Esophagus muscularis mucosa (tissue), 4 donors: ENCODE measurements at places on chromosomes 1 and 21. TPM values are rescaled to one million over a fixed set of nuclear protein-coding genes. Genes with fewer than 3 reads are reported as not detected.

Gene SOX13
- 20.5 TPM for total RNA-seq

Gene PLA2G2D
- total RNA-seq, result not detected

DNA sequence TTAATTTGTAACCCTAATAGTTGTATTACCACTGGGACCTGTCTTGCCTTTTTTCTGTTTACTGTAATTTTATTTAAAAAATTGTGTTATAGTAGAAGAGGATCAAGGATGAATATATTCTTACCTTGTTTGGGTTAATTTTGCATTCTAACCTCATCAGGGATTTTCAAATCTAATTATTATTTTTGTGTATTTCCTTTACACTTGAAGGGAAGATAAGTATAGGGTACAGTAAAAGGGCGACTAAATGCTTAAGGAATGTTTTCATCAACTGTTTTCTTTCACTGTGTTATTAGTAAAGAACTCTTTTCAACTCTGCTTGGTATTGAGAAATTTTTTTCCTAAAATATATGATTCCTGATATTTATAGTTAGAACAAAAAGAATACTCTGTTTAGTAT is 33.3 kb downstream of the OSBPL9 start:
- no peak for DNase-seq

Gene GPR157
- 2.5 TPM for total RNA-seq

Gene RNF207
- 43.2 TPM for total RNA-seq

GRCh38 chr1:15833069-15833679 is 14.3 kb upstream of the SPEN start:
- no peak for DNase-seq

DNA sequence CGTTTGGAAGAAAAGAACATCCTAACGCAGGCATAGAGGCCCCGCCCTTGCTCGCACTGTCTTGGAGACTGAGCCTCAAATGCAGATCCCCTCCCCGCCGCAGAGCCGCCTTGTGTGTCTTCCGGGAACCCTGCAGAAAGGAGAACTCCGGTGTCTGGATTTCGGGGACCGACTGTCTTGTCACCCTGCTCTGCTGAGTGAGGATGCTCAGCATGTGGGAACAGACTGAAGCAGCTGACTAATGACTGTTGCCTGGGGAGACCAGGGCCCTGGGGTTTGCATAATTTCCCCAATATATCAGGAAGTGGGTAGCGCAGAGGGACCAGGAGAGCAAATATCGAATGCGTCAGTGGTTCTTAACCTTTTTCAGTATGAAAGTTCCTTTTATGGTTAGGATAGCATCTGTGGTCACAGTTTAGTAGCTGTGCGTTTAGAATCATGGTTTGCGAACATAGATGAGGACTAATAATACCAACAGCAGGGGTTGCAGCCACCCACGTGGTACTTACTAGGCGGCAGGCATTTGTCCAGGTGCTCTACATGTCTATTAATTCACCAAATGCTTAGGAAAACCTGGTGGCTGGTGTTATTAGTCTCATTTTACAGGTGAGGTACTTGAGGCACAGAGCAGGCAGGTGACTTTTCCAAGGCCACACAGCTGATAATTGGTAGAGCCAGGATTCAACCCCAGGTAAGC is 14.3 kb downstream of the GPR137B start:
- no peak for DNase-seq

Gene TSPAN2
- 70.2 TPM for total RNA-seq

DNA sequence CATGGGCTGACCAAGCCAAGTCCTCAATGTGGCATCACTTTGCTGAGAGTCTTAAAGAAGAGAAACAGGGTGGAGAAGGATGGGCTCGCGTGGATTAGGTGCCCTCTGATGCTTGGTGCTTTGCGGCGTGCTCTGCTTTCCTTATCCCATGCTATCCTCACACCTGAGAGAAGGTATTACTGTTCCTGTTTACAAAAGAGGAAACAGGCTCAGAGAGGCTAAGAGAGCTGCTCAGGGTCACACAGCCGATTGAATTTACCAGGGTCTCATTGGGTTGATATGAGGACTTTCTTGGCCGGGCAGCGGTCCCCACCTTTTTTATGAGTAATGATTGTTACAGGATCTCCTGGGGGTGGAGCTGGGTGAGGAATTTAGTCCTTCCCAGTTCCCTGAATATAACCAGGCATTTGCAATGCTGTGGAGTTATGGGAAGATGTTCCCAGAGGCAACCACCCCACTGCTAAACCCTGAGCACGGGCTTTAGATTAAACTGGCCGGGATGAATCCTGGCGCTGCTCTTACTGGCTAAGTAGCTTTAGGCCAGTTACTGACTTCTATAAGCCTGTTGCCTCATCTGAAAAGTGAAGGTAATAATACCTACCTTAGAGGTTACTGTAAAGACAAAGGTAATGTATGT is 4.5 kb downstream of the ASCL5 start:
- no peak for DNase-seq

Gene AMPD2
- total RNA-seq, result 28.2 TPM

- DNase-seq, result no peak
These were observed 38.5 kb upstream of the ACTRT2 start for GRCh38 chr1:2982615-2983318.

Gene MFAP2
- total RNA-seq, result 8.3 TPM

DNA sequence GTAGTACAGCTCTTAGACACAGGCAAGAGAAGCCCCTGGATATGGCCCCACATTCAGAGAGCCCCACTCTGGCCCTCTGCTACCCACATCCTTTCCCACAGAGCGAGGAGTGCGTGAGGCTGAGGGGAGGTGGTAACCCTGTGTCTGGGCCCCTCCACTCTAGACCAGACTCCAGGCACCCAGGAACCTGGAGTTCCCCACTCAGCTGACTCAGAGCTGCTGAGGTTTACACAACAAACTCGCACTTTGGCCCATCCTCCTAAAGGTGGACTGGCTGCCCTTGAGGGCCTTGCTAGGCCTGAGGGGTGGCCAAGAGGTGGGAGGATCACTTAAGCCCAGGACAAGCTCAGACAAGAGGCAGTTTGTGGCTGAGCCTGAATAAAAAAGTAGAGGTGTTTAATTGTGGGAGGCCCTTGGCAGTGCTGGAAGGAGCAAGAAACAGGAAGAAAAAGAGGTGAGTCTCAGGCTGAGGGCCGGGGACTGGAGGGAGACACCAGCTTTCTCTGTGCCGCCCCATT is 10.7 kb downstream of the MR1 start:
- DNase-seq, result no peak

DNA sequence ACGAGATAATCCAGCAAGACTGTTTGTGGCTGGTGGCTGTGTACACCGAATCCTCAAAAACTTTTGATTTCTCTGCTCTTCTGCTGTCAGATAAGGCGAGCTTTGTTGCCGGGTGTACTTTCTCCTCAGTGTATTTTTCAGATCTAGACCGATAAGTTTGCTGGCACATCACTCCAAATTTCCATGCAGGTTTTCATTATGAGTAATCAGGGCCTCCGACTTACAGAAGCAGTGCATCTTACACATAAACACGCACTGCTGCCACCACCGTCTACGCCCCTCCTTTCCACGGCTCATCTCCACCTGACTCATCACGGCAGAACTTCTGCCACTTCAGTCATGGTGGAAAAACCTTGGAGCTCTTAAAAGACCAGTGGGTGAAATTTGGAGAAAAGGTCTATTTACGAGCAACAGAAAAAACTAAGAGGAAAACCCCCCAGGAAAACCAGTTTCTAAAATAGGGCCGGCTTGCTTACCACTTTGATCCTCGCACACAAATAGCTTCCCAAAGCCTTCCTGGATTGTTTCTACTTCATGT is 7.7 kb downstream of the ZBTB21 start:
- DNase-seq, result peak; percentile 55

Gene ADGRL4
- 31.6 TPM for total RNA-seq

DNA sequence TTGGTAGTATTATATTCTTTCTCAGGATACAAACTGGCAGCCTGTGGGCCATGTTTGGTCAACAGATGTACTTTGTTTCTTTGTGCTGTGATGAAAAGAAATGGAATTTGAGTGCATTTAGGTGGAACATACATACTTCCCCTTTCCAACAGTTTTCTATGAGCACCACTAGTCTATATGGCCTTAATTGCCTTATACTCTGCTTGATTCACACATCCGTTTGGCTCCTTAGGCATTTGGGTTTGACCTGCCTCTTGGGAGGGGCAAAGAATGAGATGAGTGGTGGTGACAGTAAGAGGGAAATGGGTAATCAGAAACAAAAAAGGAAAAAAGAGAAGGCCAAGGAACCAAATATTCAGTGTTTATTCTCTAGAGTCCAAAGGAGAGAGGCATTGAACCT is 17.0 kb downstream of the CFAP126 start:
- DNase-seq, result no peak

Gene AKIRIN1
- 93.1 TPM for total RNA-seq

GRCh38 chr1:21366288-21366687 is 73.6 kb upstream of the NBPF3 start:
- DNase-seq, result no peak

GRCh38 chr1:106773206-106773605 is 283.3 kb upstream of the PRMT6 start:
- no peak for DNase-seq

Gene INSRR
- not detected for total RNA-seq

DNA sequence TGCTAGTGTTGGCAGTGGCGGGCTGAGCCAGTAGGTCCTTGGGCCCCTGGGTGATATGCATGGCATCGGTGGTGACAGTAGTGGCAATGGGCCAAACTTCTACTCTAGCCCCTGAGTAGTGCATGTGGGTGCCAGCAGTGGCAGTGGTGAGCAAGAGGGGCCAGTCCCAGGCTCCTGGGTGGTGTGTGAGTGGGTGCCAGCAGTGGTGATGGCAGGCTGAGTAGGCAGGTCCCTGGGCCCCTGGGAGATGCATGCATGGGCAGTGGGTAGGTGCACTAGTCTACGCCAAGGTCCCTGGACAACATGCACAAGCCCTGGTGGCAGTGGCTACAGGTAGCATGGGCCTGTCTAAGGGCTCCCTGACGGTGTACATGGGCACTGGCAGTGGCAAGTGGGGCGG is 24.6 kb upstream of the TTC22 start:
- DNase-seq, result no peak

DNA sequence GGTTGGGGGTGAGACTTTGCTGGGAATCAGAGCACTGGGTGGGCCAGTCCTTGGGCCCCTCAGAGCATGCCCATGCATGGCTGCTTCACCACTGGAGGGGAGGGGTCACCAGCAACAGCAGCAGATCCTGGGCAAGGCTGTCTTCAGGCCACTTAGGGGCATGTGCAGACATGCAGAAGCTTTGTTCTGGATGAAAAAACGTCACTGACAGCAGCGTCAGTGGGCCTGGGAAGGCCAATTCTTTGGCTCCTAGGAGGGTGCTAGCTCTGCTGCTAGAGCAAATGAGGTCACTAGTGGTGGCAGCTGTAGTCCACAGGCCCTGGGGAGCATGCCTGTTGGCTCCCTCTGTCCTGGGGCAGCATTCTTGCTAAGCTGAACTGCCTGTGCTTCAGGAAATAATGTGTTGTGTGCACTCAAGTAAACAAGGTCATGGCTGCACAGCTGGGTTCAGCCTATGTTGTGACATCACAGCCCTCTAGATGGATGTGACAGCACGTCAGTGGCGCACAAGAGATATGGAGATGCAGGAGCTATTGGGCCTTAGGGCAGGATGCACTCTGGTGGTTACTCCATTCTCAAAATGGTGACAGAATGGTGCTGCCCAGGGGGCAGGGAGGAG is 27.0 kb downstream of the ZC3H11B start:
- no peak for DNase-seq

Gene RIPPLY3
- not detected for total RNA-seq

Gene RNF19B
- 18.0 TPM for total RNA-seq

DNA sequence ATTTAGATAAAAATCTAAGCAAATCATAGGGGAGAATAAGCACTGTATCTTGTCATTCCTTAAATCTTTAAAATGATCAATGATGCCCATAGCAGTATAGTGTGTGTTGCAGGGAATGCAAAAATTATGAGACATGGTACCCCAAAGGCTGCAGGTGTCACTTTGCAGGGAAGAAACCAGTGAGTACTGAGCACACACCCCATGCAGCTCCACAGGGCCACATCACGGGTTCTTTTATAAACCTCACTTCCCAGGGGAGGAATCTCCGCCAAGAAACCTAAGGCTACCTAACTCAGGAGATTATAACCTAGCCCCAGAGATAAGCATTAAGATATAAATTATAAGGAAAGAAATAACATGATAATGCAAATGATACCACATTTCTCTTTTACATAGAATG is 115.6 kb downstream of the APP start:
- no peak for DNase-seq

Gene CLCA1
- total RNA-seq, result not detected

GRCh38 chr1:52904927-52905698 is 16.4 kb downstream of the ECHDC2 start:
- DNase-seq, result no peak

Gene HENMT1
- total RNA-seq, result 1.8 TPM

- DNase-seq, result no peak
These were observed 21.7 kb upstream of the IRF2BP2 start for GRCh38 chr1:234631721-234632125.

DNA sequence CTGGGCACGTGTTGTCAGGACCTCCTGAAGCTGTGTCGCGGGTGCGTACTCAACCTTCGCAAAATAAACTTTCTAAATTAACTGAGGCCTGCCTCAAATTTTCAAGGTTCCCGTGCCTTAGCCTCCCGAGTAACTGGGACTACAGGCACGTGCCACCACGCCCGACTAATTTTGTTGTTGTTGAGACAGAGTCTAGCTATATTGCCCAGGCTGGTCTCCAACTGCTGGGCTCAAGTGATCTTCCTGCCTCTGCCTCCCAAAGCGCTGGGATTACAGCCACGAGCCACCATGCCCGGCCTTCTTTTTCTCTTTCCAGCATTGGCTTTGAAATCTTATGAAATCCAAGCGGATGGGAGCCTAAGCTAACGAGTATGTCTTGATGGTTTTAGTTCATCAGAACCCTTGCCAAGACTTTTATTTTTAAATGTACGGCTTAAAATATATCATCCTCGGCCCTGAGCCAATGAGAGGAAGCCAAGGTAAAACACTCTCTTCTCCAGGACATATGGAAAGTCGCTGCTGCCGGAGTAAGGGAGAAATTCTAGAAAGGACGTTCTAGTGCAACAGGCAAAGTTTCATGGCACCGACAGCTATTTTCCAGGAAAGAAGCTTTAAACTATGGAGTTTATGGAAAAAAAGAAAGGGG is 12.7 kb upstream of the ERVH48-1 start:
- DNase-seq, result no peak

Gene ANKRD65
- 8.1 TPM for total RNA-seq

DNA sequence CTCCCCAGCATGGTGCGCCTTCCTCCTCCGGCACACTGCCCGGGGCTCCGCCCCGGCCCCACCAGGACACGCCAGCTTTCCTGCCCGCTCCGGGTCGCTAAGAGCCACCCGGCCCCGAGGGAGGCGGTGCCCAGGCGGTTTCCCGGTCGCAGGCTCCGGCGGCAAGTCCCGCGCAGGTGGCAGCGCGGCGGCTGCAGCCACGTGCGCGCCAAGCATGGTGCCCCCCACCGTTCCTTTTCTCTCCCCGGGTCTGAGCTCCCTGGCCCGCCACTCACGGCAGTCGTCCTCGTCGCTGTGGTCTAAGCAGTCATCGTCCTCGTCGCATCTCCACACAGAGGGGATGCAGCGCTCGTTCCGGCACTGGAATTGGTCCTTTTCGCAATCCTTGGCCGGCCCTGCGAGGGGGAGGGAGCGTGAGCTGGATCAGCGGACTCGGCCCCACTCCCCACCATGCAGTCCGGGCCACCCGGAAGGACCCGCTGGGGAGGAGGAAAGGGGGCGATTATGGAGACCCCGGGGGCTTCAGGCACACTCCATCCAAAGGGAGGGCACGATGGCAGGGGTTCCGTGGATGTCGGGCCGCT is 1.2 kb downstream of the LRP8 start:
- DNase-seq, result no peak
